ENCODE measurements at places on chromosomes 4 and X.

DNA sequence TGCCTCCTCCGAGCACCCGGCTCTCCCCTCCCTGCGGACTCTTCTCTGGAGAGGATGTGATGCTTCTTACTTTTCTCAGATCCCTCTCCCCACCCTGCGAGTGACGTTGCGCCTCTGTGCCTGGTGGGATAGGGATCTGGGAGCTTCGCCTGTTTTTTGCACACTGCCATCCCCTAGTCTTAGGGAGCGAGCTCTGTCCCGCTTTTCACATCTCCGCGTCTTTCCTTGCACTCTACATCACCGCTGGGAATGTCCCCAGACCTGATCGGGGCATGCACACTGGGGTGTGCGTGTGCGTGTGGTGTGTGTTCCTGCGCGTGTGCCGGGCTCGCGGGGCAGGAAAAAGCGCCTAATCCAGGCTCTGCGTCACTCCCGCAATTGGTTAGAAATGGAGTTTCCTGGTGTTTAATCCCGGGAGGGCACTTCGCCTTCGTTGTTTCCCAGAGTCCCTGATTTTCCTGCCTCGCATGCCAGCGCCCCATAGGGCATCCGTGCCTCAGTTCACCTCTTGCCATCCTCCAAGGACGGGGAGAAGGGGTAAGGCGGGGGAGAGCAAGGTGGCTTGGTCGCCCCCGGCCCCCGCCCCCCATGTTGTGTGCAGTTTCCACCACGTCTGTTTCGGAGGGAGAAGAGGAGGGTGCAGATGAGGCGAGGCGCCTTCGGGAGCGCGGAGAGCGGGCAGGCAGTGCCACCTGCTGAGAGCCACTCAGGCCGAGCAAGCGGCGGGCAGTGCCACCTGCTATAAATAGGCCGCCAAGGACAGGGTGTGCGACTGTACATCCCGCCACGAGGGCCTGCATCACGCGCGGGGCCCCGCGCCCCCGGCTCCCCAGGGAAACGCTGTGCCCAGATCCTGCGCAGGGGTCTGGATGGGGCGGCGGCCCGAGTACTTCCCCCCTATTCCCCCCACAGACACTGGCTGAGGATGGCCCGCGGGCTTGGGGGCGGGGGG is 759 bp upstream of the TBC1D1 start:
- peak; percentile 5 for DNase-seq

DNA sequence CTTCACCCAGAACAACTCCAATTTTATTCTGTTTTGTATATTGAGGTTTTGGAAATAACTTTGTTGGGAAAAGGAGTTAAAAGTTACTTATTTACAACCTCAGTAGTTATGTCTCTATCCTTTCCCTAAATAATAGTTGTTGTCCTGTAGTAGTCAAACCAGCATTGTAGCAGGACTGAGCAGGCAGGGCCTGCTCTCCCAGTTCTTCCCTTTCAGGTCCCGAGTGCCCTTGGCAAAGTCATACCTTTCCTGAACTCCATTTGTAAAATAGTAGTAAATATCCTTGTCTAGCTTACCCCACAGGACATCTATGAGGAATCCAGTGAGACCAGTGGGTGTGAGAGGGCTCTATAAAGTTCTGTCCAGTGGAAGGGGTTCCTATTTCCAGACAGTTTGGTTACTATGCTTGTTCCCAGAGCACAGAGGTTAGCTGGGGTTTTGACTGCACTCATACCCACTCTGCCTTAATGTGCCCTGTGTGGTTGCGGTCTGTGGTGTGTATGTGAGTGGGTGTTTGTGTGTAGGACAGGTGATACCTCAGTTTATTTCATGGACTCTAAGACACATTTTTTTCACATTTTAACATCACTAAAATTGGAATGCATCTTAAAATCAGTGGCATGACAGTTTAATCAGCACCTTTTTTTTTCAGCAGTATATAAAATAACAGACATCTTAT is 136.3 kb downstream of the AMMECR1 start:
- DNase-seq: no peak

- no peak for DNase-seq
Observed at GRCh38 chrX:40281336-40282005, 183.7 kb upstream of the BCOR start.

GRCh38 chr4:41757521-41758156 is 9.1 kb upstream of the PHOX2B start:
- DNase-seq: no peak

GRCh38 chr4:65391814-65392213 is 278.5 kb downstream of the EPHA5 start:
- no peak for DNase-seq

DNA sequence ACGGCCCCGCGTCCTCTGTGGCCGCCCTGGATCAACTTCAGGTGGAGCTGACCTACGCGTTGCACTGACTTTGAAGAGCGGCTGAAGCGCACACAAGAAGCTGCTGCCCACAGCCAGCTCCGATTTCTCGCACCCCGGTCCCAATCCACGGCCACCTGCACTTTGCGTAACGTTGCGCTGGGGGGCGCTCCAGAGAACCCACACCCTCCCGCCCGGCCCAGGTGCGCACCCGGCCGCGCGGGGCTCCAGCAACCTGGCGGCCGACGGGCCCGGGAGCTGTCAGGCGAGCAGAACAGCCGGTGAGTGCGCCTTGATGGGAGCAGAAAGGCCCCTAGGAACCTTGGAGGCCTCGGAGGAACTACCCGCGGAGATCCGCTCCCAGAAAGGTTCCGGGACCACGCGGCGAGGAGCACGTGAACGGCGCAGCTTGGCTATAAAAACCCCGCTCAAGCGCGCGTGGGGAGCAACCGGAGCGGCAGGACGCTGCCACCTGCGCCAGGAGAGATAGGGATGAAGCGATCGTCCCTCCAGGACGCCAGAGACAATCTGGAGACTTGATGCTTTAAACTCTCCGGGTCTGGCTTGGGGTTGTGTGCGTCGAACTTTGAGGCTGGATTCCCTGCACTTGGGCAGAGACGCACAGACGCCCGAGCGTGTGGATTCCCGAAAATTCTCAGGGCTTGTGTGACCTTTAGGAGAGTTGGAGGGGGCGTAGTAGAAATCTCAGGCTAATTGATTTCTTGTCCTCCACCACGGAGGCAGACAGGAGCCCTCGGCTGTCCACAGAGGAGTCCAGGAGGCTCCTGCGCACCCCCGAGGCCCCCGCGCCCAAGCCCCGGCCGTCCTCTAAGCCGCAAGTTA is 591 bp upstream of the NWD2 start:
- no peak for DNase-seq

DNA sequence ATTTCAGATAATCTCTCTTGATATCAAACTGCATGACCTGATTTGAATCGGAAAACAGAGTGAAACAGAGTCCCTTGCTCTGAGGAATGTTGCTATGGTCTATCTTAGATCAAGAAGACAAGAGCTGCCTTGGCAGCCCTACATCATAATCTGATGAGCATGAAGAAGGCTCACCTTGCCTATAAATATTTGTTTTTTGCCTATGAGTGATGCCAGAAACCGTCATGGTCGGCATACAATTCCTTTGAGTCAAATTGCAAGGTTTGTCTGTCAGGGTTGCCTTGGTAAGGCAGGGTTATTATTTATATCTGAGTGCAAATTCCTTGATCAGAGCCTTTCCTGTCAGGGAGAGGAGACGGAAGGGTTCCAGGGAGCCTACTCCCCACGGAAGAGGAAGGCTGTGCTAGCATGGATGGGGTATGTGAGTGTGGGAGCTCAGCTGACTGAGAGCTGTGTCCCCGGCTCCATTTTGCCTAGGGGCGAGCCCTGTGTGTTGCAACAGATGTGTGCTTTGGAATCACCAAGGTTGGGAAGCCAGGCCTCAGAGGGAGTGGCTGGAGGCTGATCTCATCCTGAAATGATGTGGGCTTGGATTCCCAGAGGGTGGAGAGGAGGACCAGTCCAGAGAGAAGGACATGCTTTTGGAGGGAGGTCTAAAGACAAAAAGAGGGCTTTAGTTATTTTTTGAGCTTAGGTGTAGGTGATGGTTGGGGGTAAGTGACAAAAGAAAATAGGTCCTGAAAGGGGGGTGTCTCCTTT is 43.6 kb downstream of the RTL9 start:
- DNase-seq: no peak

DNA sequence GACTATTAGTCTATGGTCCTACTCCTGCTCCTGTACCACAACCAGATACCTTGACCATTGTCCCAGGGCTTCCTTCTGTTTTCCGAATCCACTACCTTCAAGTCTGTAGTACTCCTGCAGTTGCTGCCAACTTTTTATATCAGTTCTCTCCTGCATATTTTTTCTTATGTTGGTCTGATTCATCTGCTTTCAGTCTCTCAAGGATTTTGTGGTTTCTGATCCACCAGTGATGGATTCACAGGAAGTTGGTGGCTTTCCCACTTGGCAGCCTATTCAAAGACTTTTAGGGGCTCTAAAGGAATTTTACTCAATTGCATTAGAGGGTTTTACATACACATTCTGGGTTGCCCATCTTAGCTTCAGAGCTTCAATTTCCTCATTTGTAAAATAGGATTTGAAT is 23.6 kb downstream of the KIF4A start:
- no peak for DNase-seq

- no peak for DNase-seq
Observed at GRCh38 chrX:17412692-17413091, 37.7 kb downstream of the NHS start.

GRCh38 chrX:133776072-133776471 is 209.3 kb downstream of the GPC3 start:
- peak; percentile 23 for DNase-seq

DNA sequence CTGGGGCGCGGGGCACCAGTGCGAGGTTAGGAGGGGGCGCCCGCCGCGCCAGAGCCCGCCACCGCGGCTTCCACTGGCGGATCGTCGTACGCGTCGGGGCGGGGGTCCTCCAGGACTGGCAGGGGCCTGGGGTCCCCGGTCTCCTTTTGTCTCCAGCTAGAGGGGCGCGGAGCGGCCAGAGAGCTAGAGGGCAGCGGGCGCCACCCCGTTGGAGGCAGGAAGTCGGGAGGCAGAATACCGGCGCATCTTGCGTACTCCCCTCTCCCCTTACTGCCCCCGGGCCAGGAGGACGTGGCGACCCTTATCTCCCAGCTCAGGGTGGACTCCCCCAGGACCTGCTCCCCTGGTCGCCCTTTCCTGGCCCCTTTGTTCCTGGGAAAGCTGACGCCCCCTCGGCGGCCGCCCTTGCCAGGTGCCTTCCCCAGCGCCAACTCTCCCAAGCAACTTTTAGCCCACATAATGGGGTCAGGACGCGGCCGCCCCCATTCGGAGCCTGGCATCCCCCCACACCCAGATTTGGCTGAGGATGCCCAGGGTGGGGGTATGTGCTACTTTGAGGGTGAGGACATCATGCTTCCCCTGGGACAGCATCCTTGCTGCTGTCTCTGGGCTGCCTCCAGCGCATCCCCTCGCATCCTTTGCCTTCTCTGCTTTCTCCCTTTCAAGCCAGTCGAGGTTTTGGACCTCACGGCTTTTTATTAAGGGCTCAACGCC is 933 bp downstream of the CNKSR2 start:
- no peak for DNase-seq

DNA sequence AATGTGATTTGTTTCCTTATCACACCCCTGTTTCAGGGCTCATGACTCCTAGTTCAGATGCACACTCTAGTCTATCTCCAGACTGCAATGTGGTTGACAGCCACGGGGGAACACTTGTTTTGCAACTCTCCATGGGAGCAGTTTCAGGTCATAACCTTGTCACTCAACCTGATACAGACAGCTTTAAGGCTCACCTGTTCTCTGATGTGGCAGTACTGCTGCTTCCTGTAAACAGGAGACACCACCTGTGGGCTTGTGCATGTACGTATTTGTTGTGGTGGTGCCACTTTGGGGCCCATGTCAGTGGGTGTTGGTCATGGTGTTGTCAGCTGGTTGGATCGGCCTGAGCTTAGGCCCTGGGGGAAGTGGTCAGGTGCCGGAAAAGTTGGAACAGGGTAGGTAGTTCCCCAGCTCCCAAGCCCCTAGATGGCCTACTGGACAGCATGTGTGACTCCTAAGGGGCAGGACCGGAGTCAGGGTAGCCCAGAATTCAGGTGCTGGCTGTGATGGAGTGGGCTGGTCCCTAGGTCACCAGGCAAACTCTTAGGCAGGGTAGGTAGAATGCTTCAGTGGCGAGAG is 46.2 kb downstream of the FAM9B start:
- DNase-seq: no peak

DNA sequence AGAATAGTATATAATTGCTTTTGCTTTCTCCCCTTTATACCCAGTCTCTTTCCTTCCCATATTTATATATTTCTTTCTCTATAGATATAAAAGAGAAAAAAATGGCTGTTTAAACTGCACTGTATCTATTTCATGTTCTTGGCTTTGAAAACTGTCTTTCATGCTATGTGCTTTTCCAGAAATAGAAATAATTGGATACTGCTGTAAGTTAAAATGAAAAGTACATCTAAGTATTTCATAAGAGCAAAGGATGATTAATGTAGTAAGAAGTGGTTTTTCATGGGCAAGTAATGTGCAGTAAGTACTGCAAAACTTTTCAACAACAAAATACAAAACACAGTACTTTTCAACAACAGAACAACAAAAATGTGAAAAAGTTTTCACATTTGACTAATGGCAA is 237.9 kb downstream of the SNCA start:
- no peak for DNase-seq

DNA sequence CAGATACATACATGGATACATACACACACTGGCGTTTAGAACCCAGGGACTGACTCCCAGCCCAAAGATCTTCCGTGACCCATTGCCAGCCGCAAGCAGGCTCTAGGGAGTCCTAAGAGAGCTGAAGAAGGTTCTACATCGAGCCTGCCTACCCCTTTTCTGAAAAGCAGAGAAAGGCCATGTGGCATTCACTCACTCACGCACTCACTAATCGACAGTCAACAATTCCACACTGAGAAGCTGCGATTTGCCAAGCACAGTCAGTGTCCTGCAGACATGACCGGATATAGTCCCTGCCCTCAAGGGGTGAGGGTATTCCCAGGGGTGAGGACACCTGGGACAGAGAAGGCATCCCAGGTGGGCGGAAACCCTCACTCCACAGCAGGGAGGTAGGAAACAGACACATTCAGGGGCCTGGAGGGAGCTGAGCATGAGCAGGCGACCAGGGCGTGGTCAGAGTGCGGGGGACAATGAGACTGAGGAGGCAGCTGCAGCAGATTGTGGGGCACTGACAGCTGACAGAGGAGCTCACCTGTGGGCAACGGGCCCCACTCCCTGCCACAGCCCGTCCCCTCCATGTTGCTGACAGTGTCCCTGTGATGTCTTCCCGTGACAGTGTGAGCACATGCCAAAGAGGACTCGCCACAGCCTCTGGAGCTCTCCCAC is 13.2 kb upstream of the MAN2B2 start:
- DNase-seq: no peak

- no peak for DNase-seq
Observed at GRCh38 chr4:158461336-158461735, 60.3 kb upstream of the RXFP1 start.

GRCh38 chr4:3231471-3231870 is 17.5 kb upstream of the MSANTD1 start:
- no peak for DNase-seq

All from activated T-cell treated with anti-CD3 and anti-CD28 coated beads for 4 hours (primary cell).